ENCODE measurements at places on chromosomes 13 and 19.
A peak's percentile ranks its signal among the peaks of the same experiment; 100 is the strongest.

DNA sequence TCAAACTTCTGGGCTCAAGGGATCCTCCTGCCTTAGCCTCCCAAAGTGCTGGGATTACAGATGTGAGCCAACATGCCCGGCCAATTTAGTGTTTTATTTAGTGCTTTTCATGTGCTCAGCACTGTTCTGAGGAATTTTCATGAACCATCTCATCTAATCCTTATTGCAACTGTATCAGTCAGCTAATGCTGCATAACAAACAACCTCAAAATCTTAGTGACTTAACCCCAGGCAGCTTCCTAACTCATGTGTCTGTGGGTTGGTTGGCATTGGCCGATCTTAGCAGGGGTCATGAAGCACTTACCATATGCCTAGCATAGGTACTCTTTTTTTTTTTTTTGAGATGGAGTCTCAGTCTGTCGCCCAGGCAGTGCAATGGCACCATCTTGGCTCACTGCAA, 6.2 kb upstream of the SDHAF1 start:
- DNase-seq = no peak

GRCh38 chr19:16454351-16454918, 17.3 kb downstream of the EPS15L1 start:
- DNase-seq = no peak

DNA sequence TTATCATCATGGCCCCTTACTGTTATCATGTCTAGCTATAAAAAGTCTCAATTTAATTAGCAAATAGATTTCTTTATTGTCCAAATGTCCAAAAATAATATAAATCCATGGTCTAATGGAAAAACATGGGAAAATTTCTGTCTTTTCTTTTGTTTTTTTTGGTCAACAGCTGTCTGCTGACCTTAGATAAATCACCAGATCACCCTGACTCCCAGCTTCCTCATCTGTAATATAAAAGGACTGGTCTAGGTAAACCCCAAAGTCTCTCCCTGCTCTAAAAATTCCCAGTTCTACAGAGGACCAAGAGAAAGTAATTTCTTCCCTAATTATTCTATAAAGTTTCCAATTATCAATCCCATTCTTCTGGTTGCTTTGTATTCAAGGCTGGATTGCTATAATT, 30.7 kb upstream of the RCBTB2 start:
- no peak for DNase-seq

GRCh38 chr19:10533646-10534386, 9.9 kb upstream of the ATG4D start:
- no peak for DNase-seq

- peak; percentile 27 for DNase-seq
Observed at GRCh38 chr13:26983543-26984320, 187.9 kb downstream of the USP12 start.

- DNase-seq = no peak
Observed at GRCh38 chr19:13868663-13869062, 8.3 kb upstream of the NANOS3 start.

DNA sequence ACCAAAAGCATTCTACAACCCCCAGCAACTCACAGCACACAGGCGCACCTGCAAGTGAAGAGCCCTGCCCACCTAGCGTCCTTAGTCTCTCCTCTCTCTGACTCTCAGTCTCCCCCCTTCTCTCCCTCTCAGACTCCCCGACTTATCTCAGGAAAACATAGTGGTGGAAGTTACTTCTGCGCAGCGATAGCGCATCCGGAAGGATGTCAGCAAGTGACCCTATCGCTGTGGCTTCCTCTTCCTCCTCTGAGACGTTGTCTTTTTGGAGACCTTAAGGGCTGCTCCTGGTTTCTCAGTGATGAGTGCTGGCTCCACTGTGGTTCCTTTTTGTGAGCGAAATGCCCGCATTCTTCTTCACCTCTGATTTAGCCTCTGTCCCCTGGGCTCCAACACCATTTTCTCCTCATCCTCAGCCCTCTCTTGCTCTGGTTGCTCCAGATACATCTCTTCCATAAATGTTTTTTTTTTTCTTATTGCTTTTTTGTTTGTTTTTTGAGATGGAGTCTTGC, 1.4 kb upstream of the YIF1B start:
- DNase-seq = peak; percentile 93

- DNase-seq = no peak
Observed at GRCh38 chr19:45021971-45022370, 16.9 kb upstream of the CLASRP start.

- DNase-seq = peak; percentile 85
Observed at GRCh38 chr13:55815458-55816033, 1325.2 kb upstream of the PRR20A start.

- DNase-seq = peak; percentile 60
Observed at GRCh38 chr19:6970021-6970420, 51.2 kb downstream of the MBD3L2B start.

DNA sequence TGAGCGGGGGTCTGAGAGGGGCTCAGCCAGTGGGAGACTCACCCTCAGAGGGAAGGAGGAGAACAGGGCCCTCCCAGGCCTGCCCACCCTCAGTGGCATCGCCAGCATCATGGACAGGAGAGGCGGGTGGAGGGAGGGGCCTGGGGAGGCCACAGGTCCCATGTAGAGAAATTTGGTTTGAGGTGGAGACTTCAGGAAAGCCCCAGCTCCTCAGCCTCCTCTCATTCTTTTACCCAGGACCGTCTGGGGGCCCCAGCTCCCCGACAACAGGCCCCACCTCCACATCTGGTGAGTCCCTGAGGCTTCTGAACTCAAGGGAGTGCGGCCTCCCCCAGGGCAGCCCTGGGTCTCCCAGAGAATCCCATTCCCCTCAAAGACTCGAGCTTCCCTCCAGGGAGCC, 3.1 kb downstream of the LILRB1 start:
- no peak for DNase-seq

DNA sequence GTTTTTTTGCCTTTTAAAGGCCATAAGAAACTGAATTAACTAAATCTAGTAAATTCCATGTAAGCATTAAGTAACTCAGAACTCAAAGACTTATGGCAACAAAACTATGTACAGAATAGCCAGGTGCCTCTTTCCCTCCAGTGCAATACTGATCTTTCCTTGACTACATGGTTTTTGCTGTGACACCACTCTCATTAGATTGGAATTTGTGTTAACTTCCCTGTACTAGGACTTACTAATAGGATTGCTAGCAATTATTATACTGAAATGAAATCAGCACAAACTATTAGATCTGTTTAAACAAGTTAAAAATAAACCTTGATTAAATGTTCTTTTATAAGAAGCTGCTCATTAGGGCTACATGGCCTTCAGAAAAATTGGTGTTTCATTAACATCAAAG, 96.3 kb downstream of the DACH1 start:
- no peak for DNase-seq

DNA sequence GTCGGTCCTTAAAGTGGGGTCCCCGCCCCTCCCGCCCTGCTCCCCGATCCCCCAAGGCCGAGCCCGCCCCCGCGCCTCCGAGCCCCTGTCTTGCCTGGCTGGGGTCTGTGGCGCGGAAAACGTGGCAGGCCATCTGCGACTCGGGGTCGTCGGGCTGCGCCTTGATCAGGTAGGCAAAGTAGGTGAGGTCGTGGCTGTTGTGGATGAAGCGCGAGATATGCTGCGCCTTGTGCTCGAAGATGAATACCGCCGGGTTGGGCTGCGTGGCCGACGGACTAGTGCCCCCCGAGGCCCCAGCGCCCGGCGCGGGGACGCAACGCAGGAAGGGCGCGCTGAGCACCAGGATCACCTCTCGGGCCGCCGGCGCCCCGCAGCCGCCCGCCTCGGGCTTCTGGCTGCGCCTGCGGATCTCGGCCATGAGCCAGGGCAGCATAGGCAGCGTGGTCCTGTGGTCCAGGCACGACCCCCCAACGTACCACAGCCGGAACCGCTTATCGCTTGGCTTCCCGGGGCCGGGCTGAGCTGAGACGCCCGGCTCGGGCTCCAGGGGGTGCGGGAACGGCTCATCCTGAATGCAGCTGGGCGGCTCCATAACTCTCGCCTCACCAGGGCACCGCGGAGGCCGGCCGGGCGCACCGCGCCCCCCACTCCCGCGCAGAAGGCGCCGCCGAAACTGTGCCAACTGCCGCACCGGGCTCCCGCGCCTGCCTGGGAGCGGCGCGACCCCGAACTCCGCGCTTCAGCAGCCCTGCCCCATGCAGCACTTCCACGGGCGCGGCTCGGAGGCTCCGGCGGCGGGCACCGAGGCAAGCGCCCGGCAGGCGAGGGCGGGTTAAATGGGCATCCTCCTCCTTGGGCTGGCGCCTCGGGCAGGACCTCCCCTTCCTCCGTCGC, 546 bp downstream of the TBC1D4 start:
- DNase-seq = peak; percentile 58
